Stimulated activated CD8-positive, alpha-beta memory T cell treated with anti-CD3 and anti-CD28 coated beads, Interleukin-15, amount 100 ng/mL, for 1 hour (primary cell): ENCODE measurements at places on chromosomes 2 and 18.

DNA sequence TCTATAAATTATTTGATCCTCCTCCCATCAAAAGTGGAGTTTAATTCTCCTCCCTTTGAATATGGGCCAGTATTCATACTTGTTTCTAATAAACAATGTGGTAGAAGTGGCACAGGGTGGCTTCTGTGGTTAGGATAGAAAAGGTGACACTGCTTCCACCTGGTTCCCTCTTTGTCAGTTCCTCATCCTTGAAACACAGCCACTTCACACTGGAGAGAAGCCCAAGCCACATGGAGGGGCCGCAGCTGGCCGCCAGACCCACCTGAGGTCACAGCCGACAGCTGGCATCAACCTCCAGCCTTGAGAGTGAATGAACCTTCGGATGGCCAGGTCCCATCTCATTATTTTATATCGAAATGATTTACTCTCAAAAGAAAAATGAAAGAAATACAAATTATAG is 27.5 kb upstream of the SLC66A3 start:
- no peak for DNase-seq

- DNase-seq = no peak
Observed at GRCh38 chr2:228104215-228104614, 77.3 kb downstream of the SPHKAP start.

DNA sequence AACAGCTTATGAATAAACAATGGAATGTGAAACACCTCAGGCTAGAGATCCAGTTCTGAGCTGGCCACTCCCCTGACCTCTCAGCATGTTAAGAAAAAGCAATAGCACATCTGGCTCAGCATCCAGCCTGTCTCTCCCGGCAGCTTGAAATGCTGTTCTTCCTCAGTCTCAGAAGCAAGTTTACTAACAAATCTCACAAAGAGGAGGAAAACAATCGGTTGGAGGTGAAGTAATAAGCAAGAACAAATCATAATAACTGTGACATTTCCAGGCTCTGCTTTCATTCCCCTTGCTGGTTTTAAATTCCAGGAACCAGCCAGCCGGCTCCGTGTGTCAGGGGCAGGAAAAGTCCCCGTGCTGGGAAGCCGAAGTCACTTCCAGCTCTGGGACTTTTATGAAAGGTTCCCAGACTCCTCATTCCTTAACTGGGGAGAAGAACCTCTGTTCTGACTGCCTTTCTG is 133.9 kb upstream of the ARL4C start:
- DNase-seq = no peak

DNA sequence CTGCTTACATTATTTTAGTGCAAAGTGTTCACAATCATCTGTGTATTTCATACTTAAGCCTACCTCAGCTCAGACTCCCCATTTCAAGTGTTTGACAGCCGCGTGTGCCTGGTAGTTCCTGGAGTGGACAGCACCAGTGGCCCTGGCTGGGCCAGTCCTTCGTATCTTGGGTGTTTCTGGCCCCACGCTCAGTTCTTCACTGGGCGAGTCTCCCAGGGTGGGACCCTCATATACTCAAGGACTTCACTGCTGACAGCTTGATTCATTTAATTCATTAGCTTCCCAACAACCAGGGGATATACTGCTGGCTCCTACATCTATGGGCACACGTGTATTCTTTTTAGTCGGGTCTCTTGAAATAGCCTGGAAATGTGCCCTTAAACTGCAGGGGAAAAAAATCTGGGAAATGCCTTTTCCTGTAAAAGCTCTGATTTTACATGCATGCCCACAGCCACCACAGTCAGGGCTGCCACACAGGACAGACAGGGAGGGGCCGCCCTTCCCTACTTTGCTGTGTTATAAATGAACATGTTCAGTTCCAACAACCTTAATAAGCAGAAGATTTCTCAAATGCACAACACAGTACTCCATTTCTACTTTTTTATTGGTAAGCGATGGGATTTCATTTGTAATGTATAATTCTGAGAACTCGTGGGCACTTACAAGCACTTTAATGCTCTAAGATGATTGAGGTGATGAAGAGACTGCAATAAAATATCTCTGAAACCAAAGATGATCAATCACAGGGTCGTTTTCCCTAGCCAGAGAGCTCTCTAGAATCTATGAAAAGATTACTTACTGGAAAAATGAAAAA is 205.5 kb upstream of the REV1 start:
- DNase-seq = no peak

GRCh38 chr2:193985272-193985671 is 1671.8 kb upstream of the SLC39A10 start:
- no peak for DNase-seq

- DNase-seq = no peak
Observed at GRCh38 chr2:121125350-121125749, 159.7 kb downstream of the TFCP2L1 start.

DNA sequence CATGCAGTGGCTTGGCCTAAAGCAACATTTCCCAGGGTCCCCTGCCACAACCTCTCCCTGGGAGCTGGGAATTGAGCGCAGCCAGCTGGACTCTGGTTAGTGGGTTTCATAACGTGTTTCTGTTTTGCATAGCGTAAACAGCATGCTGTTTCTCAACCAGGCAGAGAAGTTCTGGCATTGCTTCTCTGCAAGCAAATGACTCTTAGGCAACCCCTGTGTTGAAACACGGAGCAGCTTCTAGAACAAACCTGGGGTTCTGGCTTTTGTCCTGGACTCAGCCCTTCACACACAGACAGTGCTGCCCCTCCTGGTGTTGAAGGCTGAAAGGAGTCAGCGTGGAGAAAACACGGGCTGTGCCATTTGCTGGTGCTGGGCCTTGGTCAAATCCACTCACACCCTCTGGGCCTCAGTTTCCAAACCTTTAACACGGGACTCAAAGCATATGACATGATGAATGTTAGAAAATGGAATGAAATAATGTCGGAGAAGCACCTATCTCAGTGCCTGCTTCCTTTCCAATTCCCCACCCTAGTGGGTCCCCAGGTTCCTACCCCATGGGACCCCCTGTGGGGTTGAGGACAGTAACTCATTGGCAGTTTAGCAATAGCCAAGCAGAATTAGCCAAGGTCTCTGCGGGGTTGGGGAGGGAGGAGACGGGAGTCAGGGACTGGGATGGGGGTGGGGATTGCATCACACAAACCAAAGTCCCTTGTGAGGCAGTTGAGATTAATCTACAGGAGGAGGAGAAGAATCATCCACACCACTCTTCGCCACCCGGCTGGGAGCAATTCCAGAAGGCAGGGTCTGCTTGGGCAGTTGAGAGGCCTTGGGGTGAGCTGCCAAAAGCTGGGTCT is 30.2 kb upstream of the IL1R2 start:
- no peak for DNase-seq

- DNase-seq = no peak
Observed at GRCh38 chr2:54085069-54085468, 30.3 kb upstream of the ACYP2 start.

DNA sequence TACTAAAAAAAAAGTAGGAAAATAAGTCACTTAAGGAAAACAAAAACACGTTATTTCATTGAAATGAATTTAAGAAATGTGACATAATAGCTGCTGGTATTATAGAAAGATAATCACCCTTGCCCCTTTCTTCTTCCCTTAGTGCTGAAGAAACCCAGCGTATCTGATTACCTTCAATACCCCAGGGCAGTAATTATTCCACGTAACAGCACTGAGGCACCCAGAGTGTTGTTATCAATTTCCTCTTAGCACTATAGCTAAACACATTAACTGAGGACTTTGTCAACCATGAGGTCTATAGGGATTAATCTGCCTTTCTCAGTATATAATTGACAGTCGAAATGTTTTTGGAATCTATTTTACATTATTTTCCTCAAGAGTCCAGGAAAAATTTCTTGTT is 180.0 kb upstream of the NXPH2 start:
- no peak for DNase-seq

- DNase-seq = no peak
Observed at GRCh38 chr2:67137699-67138098, 259.4 kb upstream of the ETAA1 start.

GRCh38 chr2:6914828-6915227 is 2.4 kb upstream of the RNF144A start:
- no peak for DNase-seq

DNA sequence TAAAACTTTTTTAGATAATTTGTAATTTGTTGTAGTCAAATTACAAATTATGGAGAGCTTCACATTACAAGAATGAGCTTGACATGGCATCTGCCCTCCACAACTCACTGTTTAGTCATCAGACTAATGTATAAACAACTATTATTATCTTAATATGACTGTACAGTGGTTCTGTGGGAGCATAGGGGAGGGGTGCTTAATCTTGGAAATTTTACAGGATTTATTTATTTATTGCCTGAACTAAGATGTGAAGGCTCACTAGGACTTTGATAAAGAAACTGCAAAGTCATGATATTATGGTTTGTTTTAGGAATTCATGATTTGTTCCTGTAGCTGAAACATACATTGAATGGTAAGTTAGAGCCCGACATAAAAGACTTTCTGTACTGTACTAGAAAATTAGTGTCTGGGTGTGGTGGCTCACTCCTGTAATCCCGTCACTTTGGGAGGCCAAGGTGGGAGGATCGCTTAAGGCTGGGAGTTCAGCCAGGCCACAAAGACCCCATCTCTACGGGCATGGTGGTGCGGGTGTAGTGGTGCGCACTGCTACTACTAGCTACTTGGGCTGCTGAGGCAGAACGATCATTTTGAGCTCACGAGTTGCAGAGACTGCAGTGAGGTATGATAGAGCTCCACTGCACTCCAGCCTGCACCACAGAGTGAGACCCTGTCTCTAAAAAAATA is 2.1 kb downstream of the MARCHF7 start:
- no peak for DNase-seq

DNA sequence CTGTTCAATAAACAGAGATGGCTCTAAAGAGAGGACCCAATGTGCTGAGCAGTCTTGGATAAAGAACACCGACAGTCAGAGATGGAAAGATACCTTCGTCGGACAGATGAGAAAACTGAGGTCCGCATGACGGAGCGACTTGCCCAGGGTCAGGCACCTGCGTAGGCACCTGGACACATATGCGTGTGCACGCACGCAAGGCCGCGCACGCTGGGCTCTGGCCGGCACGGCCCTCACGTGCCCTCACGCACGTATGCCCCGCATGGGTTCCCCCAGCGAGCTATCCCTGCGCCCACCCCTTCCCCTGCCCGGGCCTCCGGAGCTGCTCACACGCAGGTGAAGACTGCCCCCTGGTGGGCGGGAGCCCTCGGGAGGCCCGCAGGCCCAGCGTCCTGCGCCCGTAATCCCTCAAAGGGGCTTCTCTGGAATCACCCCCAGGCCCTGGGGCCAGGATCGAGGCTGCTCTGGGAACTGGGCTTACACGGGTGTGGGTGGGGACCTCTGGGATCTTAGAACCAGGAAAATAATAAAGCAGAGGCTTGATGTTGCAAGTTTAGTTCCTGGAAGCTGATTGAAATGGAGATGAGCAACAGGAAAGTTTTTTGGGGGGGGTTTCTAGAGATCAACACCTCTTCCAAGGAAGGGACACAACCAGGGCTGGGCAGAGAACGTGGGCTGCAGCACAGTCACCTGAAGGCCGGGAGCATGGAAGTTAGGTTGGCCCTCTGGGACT is 246.3 kb downstream of the TNS1 start:
- peak; percentile 52 for DNase-seq

DNA sequence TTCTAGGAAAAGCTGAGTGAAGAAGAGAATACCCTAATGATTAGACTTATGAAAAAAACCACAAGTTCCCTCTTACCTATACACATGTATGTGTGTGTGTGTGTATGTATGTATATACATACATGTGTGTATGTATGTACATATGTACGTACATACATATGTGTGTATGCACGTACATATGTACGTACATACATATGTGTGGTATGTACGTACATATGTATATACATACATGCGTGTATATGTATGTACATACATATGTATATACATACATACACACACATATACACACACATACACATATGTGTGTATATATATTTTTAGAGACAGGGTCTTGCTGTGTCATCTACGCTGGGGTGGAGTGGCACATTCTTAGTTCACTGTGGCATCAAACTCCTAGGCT is 53.6 kb downstream of the PRELID3A start:
- DNase-seq = no peak

DNA sequence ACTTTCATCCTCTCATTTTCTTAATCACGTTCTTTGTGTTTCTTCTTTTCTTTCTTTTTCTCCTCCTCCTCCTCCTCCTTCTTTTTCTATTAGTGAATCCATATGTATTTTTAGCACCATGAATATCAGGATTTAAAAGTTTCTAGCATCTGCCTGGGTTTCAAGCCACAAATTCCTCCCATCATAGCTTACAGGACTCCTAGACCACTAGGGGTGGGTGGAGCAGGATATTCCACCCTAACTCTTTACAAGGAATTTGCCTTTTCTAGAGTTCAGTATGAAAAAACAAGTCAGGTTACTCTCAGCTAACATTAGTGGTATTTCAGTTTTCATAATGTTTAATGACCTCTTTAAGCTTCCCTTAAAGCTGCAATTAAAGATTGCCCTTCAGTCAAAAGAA is 19.1 kb upstream of the LRRTM1 start:
- no peak for DNase-seq

- DNase-seq = no peak
Observed at GRCh38 chr2:222423186-222423585, 1.2 kb upstream of the SGPP2 start.

GRCh38 chr2:156157670-156158069 is 174.9 kb downstream of the NR4A2 start:
- no peak for DNase-seq

- DNase-seq = no peak
Observed at GRCh38 chr2:67828066-67828465, 234.7 kb downstream of the C1D start.

DNA sequence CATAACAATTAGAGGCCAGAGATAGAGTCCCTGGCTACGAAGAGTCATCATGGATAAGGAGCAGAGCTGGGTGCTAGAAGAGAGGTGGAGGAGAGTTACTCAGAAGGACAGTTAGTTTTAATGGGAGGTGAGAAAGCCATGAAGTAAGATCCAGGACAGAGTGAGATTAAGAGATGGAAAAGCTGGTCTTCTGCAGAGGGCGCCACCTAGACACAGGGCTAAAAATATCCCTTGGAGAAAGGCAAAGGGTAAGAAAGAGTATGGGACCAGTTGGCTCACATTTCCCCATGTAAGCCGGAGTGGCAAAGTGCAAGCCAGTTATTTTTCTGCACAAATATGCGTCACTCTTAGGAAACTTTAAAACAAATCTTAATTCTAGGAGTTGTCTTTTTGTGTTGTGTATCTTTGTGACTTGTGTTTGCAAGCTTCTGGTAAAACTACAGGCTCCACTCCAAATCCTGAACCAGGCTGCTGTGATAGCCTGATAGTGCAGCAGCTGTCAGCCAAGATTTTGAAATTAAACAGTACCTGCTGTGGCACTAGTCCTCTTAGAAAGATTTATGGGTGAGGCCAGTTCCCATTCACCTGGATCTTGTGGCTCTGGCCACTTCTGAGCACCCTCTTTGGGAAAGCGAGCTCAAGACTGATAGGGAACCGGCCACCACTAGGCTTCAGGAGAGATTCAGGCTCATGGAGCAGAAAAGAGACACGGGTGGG is 204.2 kb downstream of the TPGS2 start:
- no peak for DNase-seq
